ENCODE measurements at places on chromosomes 5 and 9.

GRCh38 chr9:94867281-94867841, 140.9 kb downstream of the AOPEP start:
- peak; percentile 50 for DNase-seq

- DNase-seq, result no peak
Observed at GRCh38 chr9:123929177-123929869, 603 bp downstream of the DENND1A start.

DNA sequence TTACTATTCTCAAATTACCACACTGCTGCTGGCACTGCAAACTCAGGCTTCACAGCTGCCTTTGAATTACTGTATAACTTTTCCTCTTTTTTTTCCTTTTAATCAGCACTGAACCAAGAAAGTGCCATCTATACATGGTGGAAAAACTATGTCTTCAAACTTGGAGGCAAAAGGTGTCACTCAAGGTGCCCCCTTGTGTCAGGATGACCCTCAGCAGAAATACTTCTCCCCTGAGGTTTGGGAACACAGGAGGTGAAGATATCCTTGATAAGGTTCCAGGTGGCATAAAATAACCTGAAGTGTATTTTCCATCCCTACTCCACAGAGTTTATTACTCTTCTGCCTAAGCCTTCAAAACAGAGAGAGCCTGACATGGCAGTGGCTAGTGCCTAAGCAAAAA, 14.5 kb downstream of the FRMD3 start:
- no peak for DNase-seq

- peak; percentile 46 for DNase-seq
Observed at GRCh38 chr5:68264024-68264956, 48.7 kb downstream of the PIK3R1 start.

- DNase-seq, result peak; percentile 13
Observed at GRCh38 chr5:81247441-81247972, 14.4 kb downstream of the CKMT2 start.

DNA sequence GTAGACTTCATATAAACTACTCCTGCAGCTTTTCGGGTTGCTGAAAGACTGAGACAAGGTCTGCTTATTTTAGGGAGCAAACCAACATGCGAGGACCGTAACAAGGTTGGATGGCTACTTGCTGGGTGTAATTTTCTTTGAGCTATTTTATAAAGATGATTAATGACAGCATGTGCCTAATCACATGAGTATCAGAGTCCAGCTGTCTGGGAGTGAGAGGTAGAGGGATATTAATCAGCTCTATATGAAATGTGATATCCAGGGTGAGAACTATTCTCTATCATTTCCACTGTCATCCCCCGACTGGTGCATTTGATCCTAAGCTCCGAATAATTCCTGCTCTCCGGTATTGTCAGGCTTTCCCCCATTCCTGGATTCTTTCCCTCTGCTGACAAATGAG, 193.8 kb upstream of the HMHB1 start:
- DNase-seq, result no peak

GRCh38 chr5:71769287-71769686, 50.2 kb downstream of the CARTPT start:
- no peak for DNase-seq

- no peak for DNase-seq
Observed at GRCh38 chr9:105884416-105884815, 190.1 kb downstream of the TMEM38B start.

DNA sequence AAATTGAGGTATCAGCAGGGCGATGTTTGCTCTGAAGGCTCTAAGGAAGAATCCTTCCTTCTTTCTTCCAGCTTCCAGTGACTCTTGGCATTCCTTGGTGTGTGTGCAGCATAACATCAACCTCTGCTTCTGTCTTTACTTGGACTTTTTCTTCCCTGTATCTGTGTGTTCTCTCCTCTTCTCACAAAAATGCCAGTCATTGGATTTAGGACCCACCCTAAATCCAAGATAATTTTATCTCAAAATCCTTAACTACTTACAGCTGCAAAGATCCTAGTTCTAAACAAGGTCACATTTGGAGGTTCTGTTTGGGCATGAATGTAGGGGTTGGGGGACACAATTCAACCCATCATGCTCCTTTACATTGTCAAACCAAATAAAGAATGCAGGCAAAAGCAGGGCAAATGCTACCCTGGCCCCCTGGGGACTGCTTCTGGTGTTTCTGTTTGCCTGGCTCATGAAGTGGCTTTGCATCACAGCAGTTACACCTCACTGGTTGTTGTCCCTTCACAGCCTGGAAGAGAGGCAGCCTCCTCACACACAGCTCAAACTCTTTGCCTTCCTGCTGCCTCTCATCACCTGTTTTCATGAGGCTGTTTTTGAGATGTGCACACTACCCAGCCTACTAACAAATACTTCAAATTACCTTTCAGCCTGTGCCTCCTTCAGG, 64.8 kb upstream of the PLCXD3 start:
- no peak for DNase-seq

DNA sequence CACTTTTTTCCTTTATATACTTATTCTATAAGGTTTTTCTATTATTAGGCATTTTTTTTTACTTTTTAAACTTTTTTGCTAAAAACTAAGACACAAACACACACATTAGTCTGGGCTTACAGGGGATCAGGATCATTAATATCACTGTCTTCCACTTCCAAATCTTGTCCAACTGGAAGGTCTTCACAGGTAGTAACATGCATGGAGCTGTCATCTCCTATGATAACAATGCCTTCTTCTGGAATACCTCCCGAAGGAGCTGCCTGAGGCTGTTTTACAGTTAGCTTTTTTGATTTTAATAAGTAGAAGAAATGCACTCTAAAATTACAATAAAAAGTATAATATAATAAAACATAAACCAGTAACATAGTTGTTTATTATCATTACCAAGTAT, 345.5 kb upstream of the PTGER4 start:
- DNase-seq, result no peak

- no peak for DNase-seq
Observed at GRCh38 chr9:78921341-78921740, 624.4 kb downstream of the PSAT1 start.

GRCh38 chr9:13759551-13759950, 480.1 kb upstream of the MPDZ start:
- DNase-seq, result no peak

GRCh38 chr5:141734501-141735229, 52.6 kb upstream of the ARAP3 start:
- DNase-seq, result peak; percentile 7

GRCh38 chr5:58929726-58930125, 346.9 kb downstream of the RAB3C start:
- DNase-seq, result no peak

GRCh38 chr9:77912895-77913693, 118.5 kb downstream of the GNAQ start:
- DNase-seq, result no peak

DNA sequence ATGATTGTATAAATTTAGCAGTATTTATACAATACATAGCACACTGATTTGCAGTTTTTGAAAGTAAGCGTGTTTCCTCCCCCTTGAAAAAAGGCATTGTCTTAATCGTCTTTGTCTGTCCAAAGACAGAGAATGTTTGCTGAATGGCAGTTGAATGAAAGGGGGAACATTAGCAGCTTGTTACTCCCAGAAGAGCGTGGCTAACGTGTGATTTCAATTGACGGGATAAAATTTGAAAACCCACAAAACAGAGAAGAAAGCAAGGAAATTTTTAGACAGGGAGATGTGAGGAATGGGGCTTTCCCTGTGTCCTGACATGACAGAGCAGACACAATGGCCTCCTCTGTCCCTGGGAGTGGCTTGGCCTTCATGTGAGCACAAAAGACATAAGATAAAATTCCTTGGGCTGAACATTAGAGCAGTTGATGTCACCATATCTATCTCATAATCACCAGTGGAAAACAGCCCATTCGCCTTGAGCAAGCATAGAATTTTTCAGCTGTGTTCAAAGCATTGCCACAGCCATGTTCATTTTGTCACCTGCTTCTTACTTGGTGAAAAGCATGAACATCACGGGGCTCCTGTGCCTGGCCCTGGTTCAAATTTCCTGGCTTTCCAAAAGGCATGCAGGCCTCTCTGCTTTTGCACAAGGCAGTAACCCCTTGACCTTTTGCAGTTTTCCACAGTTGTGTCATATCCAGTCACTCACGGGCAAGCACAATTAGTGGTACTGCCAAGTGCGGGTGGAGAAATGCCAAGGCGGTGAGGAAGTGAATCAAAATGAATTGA, 126.9 kb downstream of the TLE1 start:
- peak; percentile 41 for DNase-seq

GRCh38 chr5:150486402-150487198, 21.3 kb upstream of the NDST1 start:
- DNase-seq, result no peak

DNA sequence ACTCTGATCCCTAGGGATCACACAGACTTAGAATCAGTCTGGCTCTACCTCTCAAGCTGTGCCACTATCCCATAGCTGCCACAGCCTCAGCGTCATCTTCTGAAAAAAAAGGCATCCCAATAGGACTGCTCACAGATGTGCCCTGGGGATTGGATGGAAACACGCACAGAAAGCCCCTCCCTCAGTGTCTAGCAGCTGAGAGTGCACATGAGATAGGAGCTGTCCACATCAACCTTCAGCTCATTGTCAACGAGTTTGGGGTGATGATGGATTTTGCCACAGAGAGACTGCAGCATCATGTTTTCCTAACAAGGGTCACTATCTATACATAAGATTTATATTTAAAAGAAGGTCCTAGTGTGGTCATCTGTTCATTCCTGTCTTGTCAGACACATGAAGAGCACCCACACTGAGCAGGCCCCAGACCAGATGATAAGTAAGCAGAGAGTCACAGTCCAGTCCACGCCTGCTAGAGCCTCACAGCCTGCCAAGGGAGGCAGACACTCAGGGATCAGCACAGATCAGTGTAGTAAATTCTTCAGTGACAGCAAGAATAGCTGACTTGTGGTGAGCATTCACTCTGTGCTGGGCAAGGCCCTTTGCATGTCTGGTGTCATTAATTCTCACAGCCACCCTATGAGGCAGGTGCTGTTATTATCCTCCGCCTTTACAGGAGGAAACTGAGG, 25.8 kb downstream of the AFAP1L1 start:
- DNase-seq, result no peak

GRCh38 chr5:165196961-165197360, 1691.5 kb downstream of the MAT2B start:
- DNase-seq, result no peak

DNA sequence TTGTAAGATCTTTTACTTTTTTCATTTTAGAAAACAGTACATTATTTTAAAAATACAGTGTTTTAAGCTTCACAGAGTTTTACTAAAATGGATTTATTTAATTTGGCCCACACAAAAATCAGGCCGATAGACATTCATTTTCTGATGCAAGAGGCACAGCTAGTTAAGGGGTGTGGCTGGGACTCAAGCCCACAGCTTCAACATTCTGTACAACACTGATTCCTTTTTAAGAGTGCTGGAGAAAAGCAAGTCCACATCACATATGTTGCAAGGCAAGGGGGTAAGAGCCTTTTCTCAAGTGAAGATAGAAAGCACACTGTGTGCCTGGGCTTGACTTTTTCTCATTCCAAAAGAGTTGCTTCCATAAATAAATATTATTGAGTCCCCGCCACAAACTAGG, 195.9 kb downstream of the RFK start:
- no peak for DNase-seq

DNA sequence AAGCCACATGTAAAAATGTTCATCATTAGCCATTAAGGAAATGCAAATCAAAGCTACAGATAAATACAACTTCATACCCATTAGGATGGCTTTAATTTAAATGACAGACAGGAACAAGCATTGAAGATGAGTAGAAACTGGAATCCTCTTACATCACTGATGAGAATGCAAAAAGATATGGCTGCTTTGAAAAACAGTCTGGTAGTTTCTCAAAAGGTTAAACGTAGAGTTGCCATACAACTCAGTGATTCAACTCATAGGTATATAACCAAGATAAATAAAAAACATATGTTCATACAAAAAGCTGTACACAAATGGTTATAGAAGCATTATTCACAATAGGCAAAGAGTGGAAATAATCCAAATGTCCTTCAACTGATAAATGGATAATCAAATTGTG, 228.8 kb upstream of the ZNF462 start:
- no peak for DNase-seq

DNA sequence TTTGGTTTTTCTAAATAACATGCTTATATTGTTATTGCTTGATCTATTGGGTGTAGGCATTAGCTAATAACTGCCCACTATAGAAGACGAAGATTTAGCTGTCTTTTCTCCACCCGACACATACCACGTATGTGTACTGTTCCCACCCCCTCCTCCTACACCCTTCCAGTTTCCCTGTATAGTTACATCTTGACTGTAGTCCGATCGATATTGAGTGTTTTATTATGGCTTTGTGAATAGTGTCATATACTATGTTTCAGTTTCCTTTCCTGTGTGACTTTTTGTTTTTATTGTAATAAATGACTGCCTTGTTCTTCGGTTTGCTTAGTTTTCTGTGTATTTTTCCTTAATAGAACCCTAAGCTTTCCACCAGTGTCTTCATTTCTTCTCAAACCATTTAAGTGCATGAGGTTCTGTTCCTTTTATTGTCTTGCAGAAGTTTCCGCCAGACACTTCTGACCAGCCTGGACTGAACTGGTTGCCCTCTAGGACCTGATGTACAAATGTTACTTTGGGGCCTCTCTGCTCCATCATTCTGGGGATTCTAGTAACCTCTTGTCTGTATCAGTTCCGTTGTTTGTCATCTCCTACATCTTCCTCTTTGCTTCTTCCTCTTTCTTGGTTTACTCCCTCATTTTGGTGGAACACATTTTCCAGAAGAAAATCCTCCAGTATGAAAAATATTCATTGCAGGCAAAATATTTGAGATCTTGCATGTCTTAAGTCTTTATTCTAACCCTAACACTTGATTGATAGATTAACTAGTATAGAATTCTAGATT, 61.8 kb downstream of the PRKACG start:
- no peak for DNase-seq

DNA sequence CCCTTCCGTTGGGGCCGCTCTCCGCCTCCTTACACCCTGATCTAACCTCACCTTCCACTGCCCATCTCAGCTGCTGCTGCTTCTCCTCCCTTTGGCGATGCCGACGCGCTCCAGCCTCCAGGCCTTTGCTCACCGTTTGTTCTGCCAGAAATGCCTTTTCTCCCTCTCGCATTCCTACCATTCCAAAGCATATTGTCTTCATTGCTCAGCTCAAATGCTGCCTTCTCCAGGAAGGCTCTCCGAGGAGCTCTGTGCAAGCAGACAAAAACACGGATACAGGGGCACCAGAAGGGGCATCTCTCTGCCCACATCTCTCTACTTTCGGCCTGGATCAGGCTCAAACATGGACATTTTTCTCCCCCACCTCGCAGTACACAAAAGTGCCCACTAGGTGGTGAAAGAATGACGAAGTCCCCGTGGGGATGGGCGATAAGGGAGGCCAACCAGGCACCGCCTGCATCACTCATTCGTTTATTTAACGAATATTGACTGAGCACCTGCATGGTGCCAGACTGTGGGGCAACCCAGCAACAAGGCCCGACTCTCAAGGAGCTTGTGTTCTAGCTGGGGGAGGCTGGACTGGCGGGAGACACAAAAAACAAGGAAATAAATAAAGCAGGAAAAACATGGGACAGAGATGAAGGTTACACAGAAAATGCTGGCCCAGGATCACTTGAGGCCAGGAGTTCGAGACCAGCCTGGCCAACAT, 7.3 kb upstream of the GRHPR start:
- peak; percentile 30 for DNase-seq

GRCh38 chr9:76980566-76980965, 38.9 kb upstream of the FOXB2 start:
- DNase-seq, result no peak

- DNase-seq, result no peak
Observed at GRCh38 chr9:98970532-98971041, 26.9 kb downstream of the COL15A1 start.

Measured in AG04450 (cell line).